ENCODE measurements at places on chromosomes 11 and 22. TPM values are rescaled to one million over a fixed set of nuclear protein-coding genes. Genes with fewer than 3 reads are reported as not detected.

Gene GPR83
- total RNA-seq: not detected

Gene PPP2R5B
- total RNA-seq: 9.8 TPM

Gene KIRREL3
- 0.71 TPM for total RNA-seq

Gene SRPRA
- 51.7 TPM for total RNA-seq

Gene OR8D4
- total RNA-seq: not detected

Gene NCAM1
- 36.5 TPM for total RNA-seq

Gene LYVE1
- total RNA-seq: 51.2 TPM

Gene TUB
- total RNA-seq: 8.5 TPM

GRCh38 chr11:11163236-11163635 is 189.8 kb downstream of the CSNK2A3 start:
- peak; percentile 35 for DNase-seq
- H3K4me3 ChIP-seq: no peak overlapping the region
- H3K36me3 ChIP-seq: no peaks in the 10 kb centered on the region
- H3K27ac ChIP-seq: no peak overlapping the region
- H3K4me1 ChIP-seq: peaks cover 5% of the 10 kb centered on the region
- H3K27me3 ChIP-seq: no peaks in the 10 kb centered on the region

DNA sequence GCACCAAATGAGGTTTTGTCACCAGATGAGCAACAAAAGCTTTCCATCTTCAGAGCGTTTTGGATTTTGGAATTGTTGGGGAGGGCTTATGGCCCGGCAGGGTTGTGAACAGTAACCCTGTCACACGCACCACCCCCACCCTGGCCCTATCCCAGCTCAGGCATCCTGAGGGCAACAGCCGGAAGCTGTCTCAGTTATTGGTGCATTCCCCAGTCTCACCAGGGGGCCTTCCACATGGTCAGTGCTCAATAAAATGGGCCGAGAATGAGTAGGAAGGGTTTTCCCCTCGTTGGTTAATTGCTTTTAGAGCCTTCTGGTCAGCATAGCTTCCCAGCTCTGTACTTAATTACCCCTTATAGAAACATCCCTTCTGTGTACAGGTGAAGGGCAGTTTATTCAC is 46.0 kb downstream of the LRP5 start:
- peaks cover 21% of the 10 kb centered on the region for H3K36me3 ChIP-seq
- no peak overlapping the region for H3K27ac ChIP-seq
- H3K4me1 ChIP-seq: no peaks in the 10 kb centered on the region
- H3K4me3 ChIP-seq: no peak overlapping the region

- H3K27ac ChIP-seq: no peak overlapping the region
- H3K27me3 ChIP-seq: no peaks in the 10 kb centered on the region
- no peaks in the 10 kb centered on the region for H3K36me3 ChIP-seq
- DNase-seq: no peak
- H3K4me1 ChIP-seq: no peaks in the 10 kb centered on the region
Measured at GRCh38 chr11:111513240-111513605, 1.0 kb upstream of the BTG4 start.

- H3K4me1 ChIP-seq: no peaks in the 10 kb centered on the region
- no peak for DNase-seq
- H3K27ac ChIP-seq: no peak overlapping the region
- H3K4me3 ChIP-seq: no peak overlapping the region
- no peaks in the 10 kb centered on the region for H3K36me3 ChIP-seq
Measured at GRCh38 chr11:57124505-57124904, 57.2 kb upstream of the LRRC55 start.

- H3K27me3 ChIP-seq: no peaks in the 10 kb centered on the region
- DNase-seq: no peak
- H3K27ac ChIP-seq: no peak overlapping the region
- peaks cover 5% of the 10 kb centered on the region for H3K36me3 ChIP-seq
- H3K4me1 ChIP-seq: no peaks in the 10 kb centered on the region
Measured at GRCh38 chr11:103114836-103115235, 5.6 kb downstream of the DYNC2H1 start.

GRCh38 chr22:21755851-21756284 is 20.3 kb upstream of the YPEL1 start:
- H3K36me3 ChIP-seq: no peaks in the 10 kb centered on the region
- no peaks in the 10 kb centered on the region for H3K27me3 ChIP-seq
- DNase-seq: peak; percentile 38

- no peak overlapping the region for H3K27ac ChIP-seq
- peaks cover 2% of the 10 kb centered on the region for H3K36me3 ChIP-seq
- H3K4me1 ChIP-seq: peaks cover 11% of the 10 kb centered on the region
- no peaks in the 10 kb centered on the region for H3K27me3 ChIP-seq
Measured at GRCh38 chr22:26570864-26571525, 18.9 kb downstream of the TPST2 start.

- H3K27me3 ChIP-seq: no peaks in the 10 kb centered on the region
- no peak overlapping the region for H3K4me3 ChIP-seq
- DNase-seq: no peak
- no peaks in the 10 kb centered on the region for H3K36me3 ChIP-seq
Measured at GRCh38 chr11:104699981-104700380, 198.3 kb downstream of the CASP12 start.

- H3K4me1 ChIP-seq: no peaks in the 10 kb centered on the region
- peaks cover 95% of the 10 kb centered on the region for H3K27me3 ChIP-seq
- DNase-seq: no peak
- no peak overlapping the region for H3K27ac ChIP-seq
- H3K36me3 ChIP-seq: no peaks in the 10 kb centered on the region
Measured at GRCh38 chr11:32421992-32422391, 13.3 kb downstream of the WT1 start.

- no peaks in the 10 kb centered on the region for H3K36me3 ChIP-seq
- H3K4me3 ChIP-seq: no peak overlapping the region
- H3K27me3 ChIP-seq: no peaks in the 10 kb centered on the region
- H3K4me1 ChIP-seq: peaks cover 5% of the 10 kb centered on the region
- no peak overlapping the region for H3K27ac ChIP-seq
Measured at GRCh38 chr11:7703740-7704139, 2.5 kb downstream of the OVCH2 start.

DNA sequence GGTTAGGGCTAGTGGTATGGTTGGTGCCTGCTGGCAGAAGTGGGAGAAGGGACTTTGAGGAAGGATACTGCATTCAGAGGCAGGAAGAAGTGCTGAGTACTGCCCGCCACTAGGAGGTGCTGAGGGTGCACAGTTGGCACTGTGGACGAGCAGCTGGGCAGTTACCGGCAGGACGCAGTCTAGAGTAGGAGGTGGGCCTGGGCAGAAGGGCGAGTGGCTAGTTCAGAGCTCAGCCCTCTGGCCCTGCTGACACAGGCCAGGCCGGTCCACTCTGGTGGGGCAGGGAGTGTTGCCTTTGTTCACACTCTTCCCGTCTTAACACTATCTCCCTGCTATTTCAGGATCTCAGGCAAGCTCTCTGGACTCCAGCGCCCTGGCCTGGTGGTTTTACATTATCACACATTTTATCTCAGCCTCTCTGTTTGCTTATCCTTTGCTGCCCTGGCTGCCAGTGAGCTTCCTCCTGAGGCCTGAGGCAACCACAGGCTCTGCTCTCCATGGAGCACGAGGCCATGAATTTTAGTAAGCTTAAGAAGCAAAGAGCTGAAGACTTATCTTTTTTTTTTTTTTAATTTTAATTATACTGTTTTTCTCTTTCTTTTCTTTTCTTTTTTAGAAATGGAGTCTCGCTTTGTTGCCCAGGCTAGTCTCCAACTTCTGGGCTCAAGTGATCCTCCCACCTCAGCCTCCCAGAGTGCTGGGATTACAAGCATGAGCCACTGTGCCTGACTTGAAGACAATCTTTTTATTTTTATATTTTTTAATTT is 26.9 kb downstream of the SNAP29 start:
- peaks cover 18% of the 10 kb centered on the region for H3K36me3 ChIP-seq
- H3K4me1 ChIP-seq: no peaks in the 10 kb centered on the region
- H3K27ac ChIP-seq: no peak overlapping the region

- H3K4me1 ChIP-seq: no peaks in the 10 kb centered on the region
- no peak overlapping the region for H3K27ac ChIP-seq
- H3K36me3 ChIP-seq: no peaks in the 10 kb centered on the region
- H3K27me3 ChIP-seq: no peaks in the 10 kb centered on the region
Measured at GRCh38 chr11:86136538-86136937, 67.7 kb upstream of the PICALM start.

- no peak overlapping the region for H3K4me3 ChIP-seq
- H3K4me1 ChIP-seq: no peaks in the 10 kb centered on the region
- DNase-seq: no peak
- H3K27me3 ChIP-seq: no peaks in the 10 kb centered on the region
- H3K36me3 ChIP-seq: no peaks in the 10 kb centered on the region
Measured at GRCh38 chr11:74669211-74670160, 61.7 kb downstream of the CHRDL2 start.

GRCh38 chr11:64850979-64851567 is 6.6 kb upstream of the CDC42BPG start:
- peak overlapping the region; percentile 34 for H3K27ac ChIP-seq
- H3K4me1 ChIP-seq: peaks cover 38% of the 10 kb centered on the region
- no peak for DNase-seq
- H3K27me3 ChIP-seq: no peaks in the 10 kb centered on the region
- H3K36me3 ChIP-seq: peaks cover 3% of the 10 kb centered on the region

- no peak overlapping the region for H3K27ac ChIP-seq
- peak; percentile 32 for DNase-seq
- no peaks in the 10 kb centered on the region for H3K4me1 ChIP-seq
- no peaks in the 10 kb centered on the region for H3K36me3 ChIP-seq
- H3K4me3 ChIP-seq: no peak overlapping the region
Measured at GRCh38 chr11:86370922-86371594, 3.6 kb upstream of the CCDC81 start.

DNA sequence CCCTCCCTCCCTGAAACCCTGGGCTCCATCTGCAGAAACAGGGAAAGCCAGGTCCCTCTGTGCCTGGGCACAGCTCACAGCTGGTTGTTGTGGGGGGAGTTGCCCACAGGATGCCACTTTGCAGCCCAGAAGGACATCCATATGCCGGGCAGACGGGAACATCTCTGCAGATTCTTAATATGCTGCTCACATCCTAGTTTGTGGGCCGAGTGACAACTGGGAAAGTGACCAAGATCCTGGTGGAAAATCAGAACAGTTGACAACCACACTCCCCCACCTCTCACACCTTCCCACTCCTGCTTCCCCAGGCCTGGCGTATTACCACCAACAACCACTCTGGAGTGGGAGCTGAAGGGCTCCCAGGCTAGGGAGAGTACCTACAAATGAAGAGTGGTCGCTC is 7.3 kb upstream of the SCGB1A1 start:
- H3K4me1 ChIP-seq: peaks cover 10% of the 10 kb centered on the region
- no peaks in the 10 kb centered on the region for H3K27me3 ChIP-seq
- no peak overlapping the region for H3K4me3 ChIP-seq
- no peaks in the 10 kb centered on the region for H3K36me3 ChIP-seq
- DNase-seq: no peak
- no peak overlapping the region for H3K27ac ChIP-seq

- H3K4me3 ChIP-seq: no peak overlapping the region
- H3K4me1 ChIP-seq: peaks cover 52% of the 10 kb centered on the region
- H3K36me3 ChIP-seq: no peaks in the 10 kb centered on the region
- H3K27ac ChIP-seq: peak overlapping the region; percentile 69
- no peaks in the 10 kb centered on the region for H3K27me3 ChIP-seq
Measured at GRCh38 chr22:28903080-28903479, 19.7 kb downstream of the ZNRF3 start.

GRCh38 chr11:125956391-125957134 is 10.7 kb downstream of the VSIG10L2 start:
- no peak overlapping the region for H3K4me3 ChIP-seq
- no peak for DNase-seq
- no peaks in the 10 kb centered on the region for H3K27me3 ChIP-seq
- no peak overlapping the region for H3K27ac ChIP-seq

GRCh38 chr22:17873116-17873515 is 98.8 kb upstream of the BID start:
- no peak overlapping the region for H3K27ac ChIP-seq
- no peak overlapping the region for H3K4me3 ChIP-seq
- peaks cover 21% of the 10 kb centered on the region for H3K36me3 ChIP-seq
- no peaks in the 10 kb centered on the region for H3K4me1 ChIP-seq
- DNase-seq: no peak

DNA sequence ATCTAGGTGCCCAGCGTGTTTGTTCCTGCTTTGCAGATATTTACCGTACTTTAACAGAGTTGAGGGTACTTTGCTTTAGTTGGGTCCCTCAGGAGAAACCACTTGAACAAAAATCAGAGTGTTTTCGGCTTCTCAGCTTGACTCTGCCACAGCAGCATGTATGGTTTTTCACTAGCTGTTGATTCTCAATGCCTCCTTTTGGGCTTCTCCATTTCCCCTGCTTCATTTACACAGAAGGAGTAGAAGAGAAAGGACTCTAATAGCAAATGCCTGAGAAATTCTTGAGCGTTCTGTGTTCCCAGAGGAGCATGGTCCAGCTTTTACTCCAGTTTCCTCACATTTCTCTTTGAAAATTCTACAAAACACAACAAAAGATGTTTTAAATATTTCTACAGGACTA is 252.1 kb upstream of the CCDC179 start:
- no peaks in the 10 kb centered on the region for H3K27me3 ChIP-seq
- DNase-seq: no peak
- peaks cover 5% of the 10 kb centered on the region for H3K4me1 ChIP-seq

- H3K4me1 ChIP-seq: no peaks in the 10 kb centered on the region
- no peak overlapping the region for H3K4me3 ChIP-seq
- no peaks in the 10 kb centered on the region for H3K27me3 ChIP-seq
- no peak for DNase-seq
- H3K36me3 ChIP-seq: no peaks in the 10 kb centered on the region
- no peak overlapping the region for H3K27ac ChIP-seq
Measured at GRCh38 chr11:116179401-116179800, 593.4 kb downstream of the BUD13 start.

GRCh38 chr11:127998421-127998820 is 588.9 kb downstream of the ETS1 start:
- H3K4me3 ChIP-seq: no peak overlapping the region
- H3K36me3 ChIP-seq: no peaks in the 10 kb centered on the region

DNA sequence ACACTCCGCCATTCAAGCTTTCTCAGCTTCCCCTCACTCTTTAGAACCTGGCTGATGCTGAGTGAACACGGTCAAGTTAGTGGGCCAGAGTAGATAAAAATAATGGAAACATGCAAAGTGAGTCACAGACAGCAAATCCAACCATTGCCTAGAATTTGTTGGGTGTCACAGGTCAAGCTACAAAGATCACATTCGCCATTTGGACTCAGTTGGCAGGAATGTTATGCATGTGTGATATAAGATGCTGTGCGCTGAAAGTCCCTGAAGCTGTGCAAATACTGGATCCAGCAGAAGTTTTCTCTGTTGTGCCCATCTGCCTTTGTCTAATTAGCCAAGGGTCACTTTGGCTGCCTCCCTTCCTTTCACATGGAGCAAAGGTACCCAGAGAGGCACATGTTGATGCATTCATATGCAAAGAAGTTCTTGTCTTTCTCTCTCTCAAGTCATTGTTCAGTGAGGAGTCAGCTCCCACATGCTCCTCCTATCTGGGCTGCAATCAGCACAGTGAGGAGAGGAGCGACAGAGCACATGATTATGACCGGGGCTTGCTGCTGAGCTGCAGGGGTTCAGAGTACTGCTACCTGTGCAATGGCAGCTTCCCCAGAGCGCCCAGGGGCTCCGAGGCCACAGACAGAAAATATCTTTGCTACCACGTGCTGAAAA is 39.7 kb downstream of the FLI1 start:
- DNase-seq: no peak
- H3K36me3 ChIP-seq: no peaks in the 10 kb centered on the region
- H3K4me1 ChIP-seq: peaks cover 24% of the 10 kb centered on the region
